Activated CD8-positive, alpha-beta memory T cell treated with anti-CD3 and anti-CD28 coated beads for 1 hour (primary cell): ENCODE measurements at places on chromosomes 4 and X.

GRCh38 chr4:38119668-38120385, 159.6 kb downstream of the PTTG2 start:
- DNase-seq: no peak

DNA sequence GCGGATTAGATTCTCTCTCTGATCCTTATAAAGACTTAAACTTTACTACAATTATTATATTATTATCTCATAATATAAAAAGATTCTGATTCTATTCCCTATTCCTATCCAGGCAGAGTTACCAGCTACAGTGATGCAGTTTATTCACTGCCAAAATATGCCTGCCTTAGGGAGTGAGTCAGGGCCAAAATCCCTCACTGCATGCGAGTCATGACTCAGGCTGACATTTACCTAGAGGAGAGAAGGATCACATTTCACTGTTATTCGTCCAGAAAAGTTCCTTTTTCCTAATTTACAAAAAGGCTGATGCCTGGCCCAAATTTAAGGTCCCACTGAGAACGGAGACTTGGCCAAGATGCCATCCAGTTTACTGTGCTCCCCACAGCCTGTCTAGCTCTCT, 168.5 kb upstream of the LDB2 start:
- no peak for DNase-seq

DNA sequence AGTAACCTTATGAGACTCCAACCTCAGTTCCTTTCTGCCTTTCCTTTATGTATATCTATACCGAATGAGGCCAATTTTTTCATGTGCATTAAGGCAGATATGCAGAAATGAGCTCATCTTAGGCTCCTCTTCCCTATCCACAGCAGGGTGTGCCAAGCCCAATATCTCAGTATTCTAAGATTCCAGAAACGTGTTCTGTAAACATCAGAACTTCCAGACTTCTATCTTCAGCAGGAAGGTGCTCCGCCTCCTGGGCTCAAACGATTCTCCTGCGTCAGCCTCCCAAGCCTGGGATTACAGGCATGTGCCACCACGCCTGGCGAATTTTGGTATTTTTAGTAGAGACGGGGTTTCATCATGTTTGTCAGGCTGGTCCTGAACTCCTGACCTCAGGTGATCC, 31.0 kb upstream of the CCNG2 start:
- DNase-seq: no peak

GRCh38 chr4:147773261-147774184, 41.6 kb downstream of the ARHGAP10 start:
- no peak for DNase-seq

- DNase-seq: no peak
These were observed 106.7 kb downstream of the SPATA18 start for GRCh38 chr4:52157641-52158316.

- DNase-seq: no peak
These were observed 351.6 kb downstream of the NLGN4X start for GRCh38 chrX:5876984-5877596.

DNA sequence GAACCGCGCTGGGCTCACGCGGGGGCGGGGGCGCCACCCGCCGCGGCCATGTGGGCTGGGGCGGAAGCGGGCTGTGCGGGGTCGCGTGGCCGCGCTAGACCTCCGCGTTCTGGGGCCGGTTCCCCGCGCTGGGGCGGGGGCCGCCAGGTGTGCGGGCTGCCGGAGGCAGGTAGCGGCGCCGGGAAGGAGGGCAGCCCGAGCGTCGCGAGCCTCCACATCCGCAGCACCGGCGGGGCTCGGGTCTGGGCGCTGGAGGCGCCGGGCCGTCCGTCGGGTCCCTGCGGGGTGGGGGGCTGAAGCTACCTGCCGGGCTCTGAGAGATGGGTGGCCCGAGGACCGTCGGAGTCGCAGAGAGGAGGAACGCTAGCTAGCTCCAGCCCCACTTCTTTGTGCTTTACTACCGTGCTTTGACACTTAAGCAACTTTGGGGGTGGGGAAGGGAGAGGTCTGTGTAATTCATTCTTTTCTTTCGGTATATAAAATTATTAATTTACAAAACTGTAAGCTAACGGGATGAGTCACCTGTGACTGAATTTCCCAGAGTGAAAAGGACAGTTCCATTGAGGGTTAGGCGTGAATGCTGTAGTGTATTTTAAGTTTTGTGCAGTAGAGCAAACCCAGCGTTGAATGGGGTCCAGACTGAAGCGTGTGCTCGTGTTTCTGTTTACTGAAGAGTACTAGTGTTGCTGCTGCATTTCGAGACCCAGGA, 689 bp downstream of the METAP1 start:
- DNase-seq: no peak

- DNase-seq: no peak
These were observed 145.4 kb upstream of the PLAC1 start for GRCh38 chrX:134803551-134804183.

GRCh38 chrX:118693843-118694242, 33.6 kb upstream of the IL13RA1 start:
- no peak for DNase-seq

DNA sequence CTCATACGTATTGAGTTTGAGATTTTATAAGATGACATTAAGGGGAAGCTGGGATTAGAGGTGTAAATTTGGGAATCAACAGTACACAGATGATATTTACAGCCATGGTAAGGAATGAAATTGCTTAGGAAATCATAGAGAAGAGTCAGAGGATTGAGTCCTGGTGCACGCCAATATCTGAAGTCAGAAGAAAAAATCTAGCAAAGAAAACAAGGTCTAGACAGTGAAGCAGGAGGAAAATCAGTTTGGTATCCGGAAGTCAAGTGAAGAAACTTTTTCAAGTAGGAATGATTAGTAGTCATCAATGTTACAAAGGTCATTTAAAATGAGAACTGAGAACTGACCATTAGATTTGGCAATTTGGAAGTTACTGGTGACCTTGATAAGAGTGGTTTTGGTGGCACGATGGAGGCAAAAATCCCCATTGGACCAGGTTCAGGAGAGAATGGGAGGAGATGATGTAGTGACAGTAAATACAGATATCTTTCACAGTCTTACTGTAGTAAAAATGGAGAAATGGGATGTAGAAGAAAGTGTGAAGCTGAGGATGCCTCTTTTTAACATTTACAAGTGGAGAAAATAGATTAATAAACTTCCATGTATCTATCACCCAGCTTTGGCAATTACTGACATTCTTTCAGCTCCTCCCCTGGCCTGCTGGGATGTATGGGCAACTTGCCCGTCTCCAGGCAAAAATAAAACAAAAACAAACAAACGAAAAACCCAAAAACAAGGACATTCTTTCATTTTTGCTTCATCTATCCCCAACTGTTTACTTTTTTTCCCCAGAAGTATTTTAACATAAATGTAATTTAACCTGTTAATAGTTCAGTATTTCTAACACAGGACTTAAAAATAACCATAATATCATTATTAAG, 11.4 kb upstream of the GPR34 start:
- no peak for DNase-seq

GRCh38 chr4:83606898-83607297, 71.0 kb downstream of the GPAT3 start:
- no peak for DNase-seq

GRCh38 chr4:41380511-41381157, 123.9 kb downstream of the UCHL1 start:
- no peak for DNase-seq

DNA sequence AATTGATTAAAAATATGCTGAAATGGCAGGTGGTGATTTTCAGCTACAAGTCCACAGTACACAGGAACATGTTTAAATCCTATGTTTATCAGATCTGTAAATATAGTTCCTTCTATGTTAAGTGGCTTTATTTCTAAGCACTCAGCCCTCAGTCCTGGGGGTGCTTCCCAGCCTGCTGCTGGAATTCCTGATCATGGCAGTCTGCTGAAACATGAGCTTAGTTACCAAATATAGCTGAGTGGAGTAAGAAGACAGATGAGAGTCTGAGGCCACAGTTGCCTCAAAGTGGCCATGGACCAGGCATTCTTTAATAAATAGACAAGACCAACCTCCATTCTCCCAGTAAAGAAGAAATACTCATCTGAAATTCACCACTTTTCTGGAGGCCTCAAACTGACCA, 17.1 kb upstream of the DDX60 start:
- no peak for DNase-seq

- no peak for DNase-seq
These were observed 1.6 kb upstream of the ARMCX6 start for GRCh38 chrX:101619364-101619763.

DNA sequence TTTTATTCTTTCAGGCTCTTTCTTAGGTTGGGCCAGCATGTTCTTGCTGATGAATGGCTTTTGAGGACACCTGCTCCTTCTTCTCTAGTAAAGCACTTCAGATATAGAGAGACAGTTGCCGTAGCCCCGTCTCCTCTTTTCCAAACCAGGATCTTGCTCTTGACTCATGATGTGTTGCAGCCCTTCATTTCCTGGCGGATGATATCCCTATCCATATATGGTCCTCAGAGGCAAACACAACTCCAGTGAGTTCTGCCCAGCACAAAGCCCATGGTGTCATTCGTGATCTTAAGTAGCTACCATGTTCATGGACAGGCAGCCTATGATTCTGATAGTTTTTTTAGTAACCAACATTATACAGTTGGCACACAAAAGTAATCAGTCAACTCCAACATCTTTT, 59.8 kb upstream of the ACSL1 start:
- no peak for DNase-seq

DNA sequence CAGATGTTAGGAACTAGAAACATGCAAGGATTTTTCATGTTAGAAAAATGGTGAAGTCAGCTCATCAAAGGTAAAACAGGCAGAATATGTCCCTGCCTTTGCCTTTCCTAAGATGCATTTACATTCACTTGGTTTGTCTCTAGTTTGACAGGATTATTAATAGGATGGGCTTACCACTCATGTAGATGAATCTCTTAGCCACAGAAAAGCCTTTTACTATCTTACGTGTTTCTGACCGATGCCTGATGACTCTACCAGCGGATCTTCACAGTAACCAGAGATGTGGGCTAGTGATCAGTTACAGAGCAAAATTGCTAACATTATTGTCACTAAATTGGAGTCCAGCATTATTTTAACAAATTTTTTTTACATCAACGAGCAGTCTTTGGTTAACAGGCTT, 187.6 kb downstream of the MAML3 start:
- no peak for DNase-seq

- DNase-seq: peak; percentile 33
These were observed 210.0 kb upstream of the STK26 start for GRCh38 chrX:131812847-131813825.

GRCh38 chr4:110877778-110878370, 255.0 kb upstream of the PITX2 start:
- DNase-seq: no peak

GRCh38 chr4:18444206-18444605, 422.7 kb upstream of the LCORL start:
- DNase-seq: no peak

GRCh38 chrX:96182366-96182765, 502.3 kb upstream of the DIAPH2 start:
- DNase-seq: no peak

GRCh38 chrX:49037883-49038475, 5.2 kb downstream of the TFE3 start:
- DNase-seq: no peak

GRCh38 chr4:123452616-123453015, 56.0 kb downstream of the SPRY1 start:
- DNase-seq: no peak

- DNase-seq: no peak
These were observed 33.7 kb upstream of the SPP1 start for GRCh38 chr4:87941537-87942392.

- no peak for DNase-seq
These were observed 49.0 kb downstream of the CD99L2 start for GRCh38 chrX:150849486-150849885.

- no peak for DNase-seq
These were observed 18.3 kb downstream of the SLC39A8 start for GRCh38 chr4:102326951-102327350.

GRCh38 chr4:169200361-169201030, 70.3 kb downstream of the SH3RF1 start:
- DNase-seq: no peak

DNA sequence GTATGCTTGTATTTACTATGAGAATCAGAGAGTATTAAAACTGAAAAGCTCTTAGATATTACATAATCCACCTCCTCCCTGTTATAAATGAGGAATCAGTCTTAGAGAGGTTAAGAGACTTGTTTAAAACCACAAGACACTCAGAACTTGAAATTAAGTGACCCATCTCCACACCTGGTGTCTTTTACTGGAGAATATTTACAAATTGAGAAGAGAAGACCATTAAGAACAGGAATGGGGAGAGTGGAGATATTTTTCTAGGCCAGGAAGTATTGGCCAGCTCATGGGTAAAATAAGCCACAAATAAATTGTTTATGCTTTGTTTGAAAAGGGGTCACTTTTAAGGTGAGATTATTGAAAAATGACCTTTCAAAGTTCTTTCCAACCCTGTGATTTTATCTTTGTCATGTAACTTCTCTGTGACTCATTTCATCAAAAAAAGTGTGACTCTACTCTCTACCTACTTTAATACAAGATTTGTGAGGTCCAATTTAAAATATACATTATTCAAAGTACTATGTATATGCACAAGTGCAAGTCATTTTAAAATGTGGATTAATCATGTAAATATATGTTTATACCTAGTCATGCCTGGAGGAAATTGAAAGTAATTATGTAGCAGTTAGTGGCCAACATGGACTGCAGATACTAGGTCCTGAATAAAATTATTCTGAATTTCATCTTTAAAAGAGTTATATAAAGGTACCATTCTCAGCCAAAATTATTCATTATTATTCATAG, 15.9 kb upstream of the COX7B2 start:
- no peak for DNase-seq

GRCh38 chr4:151600432-151600831, 160.4 kb downstream of the GATB start:
- DNase-seq: no peak

DNA sequence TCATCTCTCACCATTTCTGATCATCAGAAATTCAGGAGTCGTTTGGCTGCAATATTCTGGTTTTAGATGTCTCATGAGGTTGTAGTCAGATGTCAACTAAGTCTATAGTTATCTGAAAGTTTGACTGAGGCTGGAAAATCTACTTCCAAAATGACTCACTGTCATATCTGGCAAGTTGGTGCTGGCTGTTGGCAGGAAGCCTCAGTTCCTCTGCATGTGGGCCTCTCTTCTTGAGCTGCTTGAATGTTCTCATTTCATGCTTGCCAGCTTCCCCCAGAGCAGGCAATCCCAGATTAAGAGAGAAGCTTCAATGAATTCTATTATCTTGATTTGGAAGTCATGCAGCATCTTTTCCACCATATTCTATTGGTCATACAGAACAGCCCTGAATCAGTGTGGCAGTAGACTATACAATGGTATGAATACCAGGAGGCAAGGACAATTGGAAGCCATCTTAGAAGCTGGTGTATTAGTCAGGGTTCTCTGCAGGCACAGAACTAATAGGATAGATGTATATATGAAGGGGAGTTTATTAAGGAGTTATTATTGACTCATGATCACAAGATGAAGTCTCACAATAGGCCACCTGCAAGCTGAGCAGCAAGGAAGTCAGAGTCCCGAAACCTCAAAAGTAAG, 46.8 kb upstream of the ELF2 start:
- no peak for DNase-seq

DNA sequence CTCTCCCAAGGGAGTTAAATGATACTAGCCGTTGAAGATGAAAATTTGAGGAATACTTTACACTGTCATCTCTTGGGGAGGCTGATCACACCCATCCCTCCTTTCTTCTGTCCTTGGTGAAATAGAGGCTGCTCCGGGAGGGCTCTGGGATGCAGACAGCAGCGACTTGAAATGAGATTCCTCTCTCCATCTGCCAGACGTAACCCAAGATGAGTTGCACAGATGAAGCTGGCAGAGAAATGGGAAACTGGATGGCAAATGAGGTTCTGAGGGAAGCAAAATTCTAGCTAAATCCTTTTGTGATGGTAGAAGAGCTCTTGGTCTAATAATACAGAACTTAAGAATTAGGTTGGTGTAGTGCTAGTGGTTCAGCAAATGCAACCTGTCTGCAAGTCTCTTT, 201.4 kb downstream of the AASDH start:
- no peak for DNase-seq
